ENCODE measurements at places on chromosomes 2 and 18.

GRCh38 chr18:13580351-13580750, 146.0 kb downstream of the FAM210A start:
- DNase-seq: peak; percentile 55

GRCh38 chr2:220178991-220179695, 551.7 kb downstream of the SLC4A3 start:
- no peak for DNase-seq

- no peak for DNase-seq
Observed at GRCh38 chr2:28300485-28301341, 91.9 kb upstream of the FOSL2 start.

GRCh38 chr2:240958366-240959213, 39.8 kb upstream of the SNED1 start:
- no peak for DNase-seq

DNA sequence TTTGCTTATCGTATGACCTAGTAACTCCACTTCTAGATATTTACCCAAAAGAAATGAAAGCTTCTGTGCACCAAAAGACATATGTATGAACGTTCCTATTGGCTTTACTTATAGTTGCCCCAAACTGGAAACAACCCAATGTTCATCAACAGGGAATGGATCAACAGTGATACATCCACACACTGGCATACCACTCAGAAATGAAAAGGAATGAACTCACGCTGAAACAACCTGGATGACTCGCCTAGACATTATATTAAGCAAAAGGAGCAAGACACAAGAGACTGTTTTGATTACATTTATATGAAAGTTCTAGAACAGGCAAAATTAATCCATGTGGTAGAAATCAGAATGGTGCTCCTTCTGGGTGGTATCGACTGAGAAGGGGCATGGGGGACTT, 18.9 kb downstream of the ADRA2B start:
- no peak for DNase-seq

GRCh38 chr2:186718122-186718521, 24.3 kb downstream of the FAM171B start:
- DNase-seq: no peak

DNA sequence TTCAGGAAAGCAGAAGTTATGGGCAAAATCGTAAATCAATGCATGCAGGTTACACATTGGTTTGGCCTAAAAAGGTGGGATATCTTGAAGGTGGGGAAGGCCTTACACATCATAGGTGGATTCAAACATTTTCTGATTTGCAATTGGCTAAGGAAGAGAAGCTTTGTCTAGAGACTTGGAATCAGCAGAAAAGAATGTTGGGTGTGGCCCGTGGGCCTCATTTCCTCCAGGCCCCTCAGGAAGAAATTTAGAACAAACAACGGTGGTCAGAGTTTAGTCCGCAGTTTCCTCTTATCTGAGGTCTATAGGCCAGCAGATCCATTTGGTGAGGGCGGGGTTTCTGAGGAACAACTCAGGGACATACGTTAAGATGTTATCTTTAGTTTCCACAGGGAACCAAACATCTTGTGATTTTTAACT, 50.9 kb upstream of the AFF3 start:
- DNase-seq: no peak

DNA sequence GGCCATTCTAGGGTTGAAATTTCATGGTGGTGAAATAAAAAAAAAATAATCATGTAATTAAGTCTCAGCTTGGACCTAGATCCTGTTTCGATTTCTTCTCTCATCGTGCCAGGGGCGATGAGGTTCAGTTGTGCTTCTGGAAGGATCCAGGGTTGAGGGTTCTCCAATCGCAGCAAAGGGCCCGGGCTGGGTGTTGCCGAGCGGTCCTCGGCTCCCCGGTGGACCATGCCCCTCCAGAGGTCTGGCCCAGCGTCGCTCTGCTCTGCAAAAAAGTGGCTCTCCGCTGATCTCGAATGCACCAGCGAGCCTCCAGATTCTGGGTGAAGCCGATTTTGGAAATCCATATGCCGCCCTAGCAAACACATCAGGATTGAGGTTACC, 39.0 kb downstream of the EN1 start:
- no peak for DNase-seq

- DNase-seq: no peak
Observed at GRCh38 chr18:26839609-26840008, 25.9 kb downstream of the AQP4 start.

GRCh38 chr2:80365762-80366161, 61.2 kb upstream of the LRRTM1 start:
- no peak for DNase-seq

DNA sequence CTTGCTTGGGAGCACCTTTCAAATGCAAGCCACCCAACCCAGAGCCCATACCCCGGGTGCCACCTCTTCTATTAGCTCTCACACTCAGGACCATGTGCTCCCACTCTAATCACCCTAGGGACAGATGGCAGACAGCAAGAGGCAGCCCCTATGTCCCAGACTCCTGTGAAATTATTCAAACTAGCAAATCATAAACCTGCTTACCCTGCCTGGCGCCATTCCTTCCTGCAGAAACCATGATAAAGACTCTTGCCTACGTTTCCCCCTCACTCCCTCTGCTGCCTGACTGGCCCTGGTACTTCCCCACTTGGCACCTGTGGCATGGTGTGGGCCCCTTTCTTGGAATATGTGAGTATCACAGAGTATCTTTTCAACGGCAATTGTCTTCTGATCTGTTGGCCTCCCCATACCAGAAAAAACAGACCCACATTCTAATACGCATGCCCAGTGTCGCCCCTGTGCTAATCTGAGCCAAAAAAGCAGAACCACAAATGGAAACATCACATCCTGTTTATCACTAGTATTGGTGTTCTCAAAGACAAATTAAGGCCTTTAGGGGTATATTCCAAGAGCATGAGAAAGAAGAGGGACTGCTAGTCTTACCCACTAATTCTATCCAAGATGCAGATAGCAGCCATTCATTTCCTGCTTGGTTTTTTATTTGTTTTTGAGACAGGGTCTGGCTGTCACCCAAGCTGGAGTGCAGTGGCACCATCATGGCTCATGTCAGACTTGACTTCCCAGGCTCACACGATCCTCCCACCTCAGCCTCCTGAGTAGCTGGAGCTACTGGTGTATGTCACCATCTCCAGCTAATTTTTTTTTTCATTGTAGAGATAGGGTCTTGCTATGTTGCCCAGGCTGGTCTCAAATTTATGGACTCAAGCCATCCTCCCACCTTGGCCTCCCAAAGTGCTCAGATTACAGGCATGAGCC, 44.1 kb upstream of the TTC39C start:
- DNase-seq: no peak

- DNase-seq: no peak
Observed at GRCh38 chr2:8606226-8606625, 75.6 kb upstream of the ID2 start.

DNA sequence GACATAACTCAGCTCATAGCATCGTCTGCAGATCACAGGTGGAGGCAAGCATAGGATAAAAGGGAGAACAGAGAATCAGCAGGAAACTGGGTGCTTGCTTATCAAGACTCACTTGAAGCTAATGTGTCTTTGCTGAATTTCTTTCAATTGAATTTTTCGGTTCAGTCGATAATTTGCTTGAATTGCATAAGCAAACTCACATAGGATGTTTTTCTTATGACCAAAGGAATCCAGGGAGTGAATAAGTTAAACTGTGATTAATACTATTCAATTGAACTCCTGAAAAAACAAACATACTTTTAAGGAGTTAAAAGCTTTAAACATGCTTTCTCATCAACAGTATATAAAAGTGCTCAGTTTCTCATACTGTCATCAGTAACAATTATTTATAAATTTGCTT, 707.1 kb upstream of the ACVR2A start:
- DNase-seq: no peak

DNA sequence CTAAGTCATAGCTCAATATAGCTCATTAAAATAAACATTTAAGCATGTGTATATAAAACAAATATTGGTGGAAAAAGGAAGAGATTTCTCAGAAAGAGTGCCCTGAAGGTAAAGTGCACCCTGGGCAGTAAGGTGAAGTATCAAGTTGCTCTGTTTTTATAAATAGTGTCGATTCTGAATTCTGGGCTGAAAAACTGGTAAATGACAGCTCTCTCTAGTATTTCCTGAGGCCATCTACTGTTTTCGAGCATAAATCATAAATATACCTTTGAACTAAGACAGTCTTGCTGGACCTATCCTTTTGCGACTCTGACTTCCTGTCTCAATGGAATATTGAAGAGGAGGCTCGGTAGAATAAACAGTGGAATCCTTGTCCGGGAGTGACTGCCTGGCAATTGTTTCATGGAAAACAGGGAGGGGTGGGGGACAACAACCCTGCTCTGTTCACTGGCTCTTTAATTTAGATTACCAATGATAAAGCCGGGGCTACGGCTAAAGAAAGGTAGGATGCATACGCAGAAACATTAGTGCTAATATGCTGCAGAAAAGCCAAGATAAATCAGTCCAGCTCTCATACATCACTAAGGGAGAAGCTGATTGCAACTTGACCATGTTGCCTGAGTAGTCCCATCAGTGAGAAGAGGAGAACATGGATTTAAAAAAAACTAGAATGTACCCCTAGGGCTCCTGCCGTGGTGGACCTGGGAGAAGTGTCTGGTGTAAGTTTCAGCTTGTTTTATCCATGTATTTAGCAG, 124.1 kb downstream of the RAPGEF4 start:
- peak; percentile 31 for DNase-seq

DNA sequence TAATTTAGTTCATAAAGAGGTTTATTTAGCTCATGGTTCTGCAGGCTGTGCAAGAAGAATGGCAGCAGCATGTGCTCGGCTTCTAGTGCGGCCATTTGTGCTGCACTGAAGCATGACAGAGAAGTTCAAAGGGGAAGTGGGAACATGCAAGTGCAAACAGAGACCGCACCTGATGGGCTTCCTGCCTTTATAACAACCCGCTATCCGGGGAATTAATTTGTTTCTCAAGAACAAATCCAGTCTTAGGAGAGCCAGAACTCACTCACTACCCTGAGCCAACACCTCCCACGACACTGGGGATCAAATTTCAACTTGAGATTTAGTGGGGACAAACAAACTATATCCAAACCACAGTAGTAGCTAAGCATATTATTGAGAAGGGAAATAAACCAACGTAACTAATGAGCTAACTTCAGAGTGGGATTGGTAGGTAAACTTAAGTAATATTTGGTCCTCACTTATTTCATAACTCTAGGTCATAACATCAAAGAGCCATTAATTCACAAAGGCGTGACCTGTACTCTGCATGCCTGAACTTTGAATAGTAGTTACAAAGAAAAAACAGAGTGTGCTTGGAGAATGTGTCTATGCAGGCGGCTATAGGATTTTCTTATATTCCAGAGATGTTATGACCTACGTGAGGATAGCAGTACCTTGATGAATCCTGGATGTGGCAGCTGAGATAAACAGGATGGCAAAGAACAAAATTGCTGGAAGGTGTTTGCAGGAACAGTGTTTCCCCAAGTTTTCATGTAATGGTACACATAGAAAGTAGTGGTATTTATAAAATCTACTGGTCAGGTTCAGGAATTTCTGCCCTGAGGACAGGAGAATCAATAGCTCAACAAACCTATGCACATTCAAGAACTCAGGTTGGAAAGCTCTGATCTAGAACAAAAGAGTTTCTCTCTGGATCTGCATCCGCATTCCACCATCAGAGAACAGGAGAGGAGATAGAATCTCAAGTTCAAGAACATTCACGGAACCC, 845.9 kb upstream of the ID2 start:
- DNase-seq: no peak

DNA sequence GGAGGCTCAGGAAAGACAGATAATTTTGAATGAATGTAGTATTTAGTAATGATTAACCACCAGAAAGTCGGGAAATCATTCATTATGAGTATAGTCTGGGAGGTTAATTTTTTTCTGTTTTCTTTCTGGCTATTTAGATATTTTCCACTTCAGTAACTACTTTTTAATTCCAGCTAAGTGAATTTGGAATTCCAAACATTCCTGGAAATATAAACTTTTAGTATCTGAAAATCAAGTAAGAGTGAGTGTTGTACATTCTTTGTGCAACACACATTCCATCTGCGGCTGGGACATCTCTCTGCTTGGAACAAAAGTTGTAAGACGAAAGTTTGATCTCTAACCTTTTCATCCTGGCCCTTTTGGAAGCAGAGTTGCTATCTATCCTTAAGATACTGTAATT, 275.7 kb upstream of the SPRED2 start:
- no peak for DNase-seq

DNA sequence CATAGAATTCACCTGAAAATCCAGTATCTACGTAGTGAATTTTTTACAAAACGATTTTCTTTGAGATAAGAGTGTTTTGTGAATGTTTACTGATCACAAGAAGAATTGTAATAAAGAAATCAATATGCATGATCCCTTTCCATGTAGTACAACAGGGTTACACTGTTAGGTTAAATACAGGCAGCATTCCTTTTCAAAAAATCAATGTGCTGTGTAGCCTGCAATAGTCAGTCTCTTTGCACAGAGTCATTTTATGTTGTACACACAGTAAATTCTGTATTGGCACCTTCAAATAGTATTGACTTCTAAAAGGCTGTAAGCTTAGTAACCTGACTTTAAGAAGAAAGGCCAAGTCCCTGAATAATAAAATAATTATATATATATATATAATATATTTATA, 63.3 kb downstream of the ZNF407 start:
- no peak for DNase-seq

GRCh38 chr2:50181212-50181611, 850.7 kb downstream of the NRXN1 start:
- no peak for DNase-seq

- DNase-seq: peak; percentile 77
Observed at GRCh38 chr18:55421615-55422419, 166.2 kb downstream of the TCF4 start.

DNA sequence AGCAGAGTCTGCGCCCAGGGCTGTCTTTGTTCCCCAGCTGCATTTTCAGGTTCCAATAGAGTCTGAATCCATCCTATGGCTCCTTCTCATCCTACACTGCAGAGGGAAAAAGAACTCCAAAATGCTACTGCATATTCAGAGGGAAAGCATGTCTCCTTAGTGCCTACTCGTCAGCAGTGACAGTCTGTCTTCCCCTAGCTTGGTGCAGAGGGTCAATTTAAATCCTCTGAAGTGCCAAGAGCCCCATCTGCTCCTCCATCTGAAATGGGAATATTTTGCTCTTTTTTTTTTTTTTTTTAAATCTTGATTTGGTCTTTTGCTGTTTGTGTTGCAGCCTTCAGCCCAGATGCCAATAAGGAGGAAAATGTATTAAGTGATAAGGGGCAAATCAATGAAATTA, 199.3 kb downstream of the RNF144A start:
- no peak for DNase-seq

DNA sequence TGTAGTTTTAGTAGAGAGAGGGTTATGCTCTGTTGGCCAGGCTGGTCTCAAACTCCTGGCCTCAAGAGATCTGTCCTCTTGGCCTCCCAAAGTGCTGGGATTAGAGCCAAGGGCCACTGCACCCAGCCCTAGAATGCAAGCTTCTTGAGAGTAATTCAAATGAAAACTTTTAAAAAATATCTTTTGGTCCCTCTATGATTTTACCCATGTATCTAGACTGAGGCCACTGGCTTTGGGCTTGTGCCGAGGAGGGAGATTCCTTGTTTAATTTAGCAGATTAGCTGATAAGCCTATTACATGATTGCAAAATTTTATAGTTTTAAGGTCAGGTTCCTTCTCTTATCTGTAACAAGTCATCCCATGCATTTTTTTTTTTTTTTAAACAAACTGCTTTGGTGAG, 59.5 kb upstream of the CCDC195 start:
- DNase-seq: no peak

All from Ammon's horn (tissue), 1 donor.